ENCODE measurements at places on chromosomes 4 and X. TPM values are rescaled to one million over a fixed set of nuclear protein-coding genes. Genes with fewer than 3 reads are reported as not detected.

Gene GAGE12E
- total RNA-seq = not detected

Gene STK32B
- 2.0 TPM for total RNA-seq

Gene KCNIP4
- total RNA-seq = not detected

Gene TMEM129
- 62.2 TPM for total RNA-seq

Gene HELT
- not detected for total RNA-seq

Gene AFF1
- 68.8 TPM for total RNA-seq

Gene COL4A6
- 4.6 TPM for total RNA-seq

Gene SSX2
- total RNA-seq = not detected

Gene GAGE12J
- total RNA-seq = not detected

- no peak for DNase-seq
These were observed 672.8 kb upstream of the GALNT7 start for GRCh38 chr4:172495769-172496168.

DNA sequence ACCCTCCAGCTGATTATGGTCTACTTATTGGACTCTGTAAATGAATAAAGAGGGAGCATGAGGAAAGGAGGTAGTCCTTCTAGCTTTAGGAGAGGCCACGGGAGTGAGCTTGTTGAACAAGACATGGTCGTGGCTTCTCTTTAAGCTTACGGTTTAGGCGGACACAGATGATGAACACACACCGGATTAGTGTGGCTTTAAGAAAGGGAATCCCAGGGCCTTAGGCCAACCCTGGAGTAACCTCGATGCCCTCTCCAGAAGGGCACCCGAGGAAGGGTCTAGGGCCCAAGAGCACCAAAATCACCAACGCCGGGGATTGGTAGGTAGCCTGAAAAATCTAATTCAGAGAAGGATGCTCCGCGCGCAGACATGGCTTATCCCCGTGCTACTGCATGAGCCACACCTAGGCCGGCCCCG, 39.4 kb downstream of the ERVMER34-1 start:
- no peak for DNase-seq

DNA sequence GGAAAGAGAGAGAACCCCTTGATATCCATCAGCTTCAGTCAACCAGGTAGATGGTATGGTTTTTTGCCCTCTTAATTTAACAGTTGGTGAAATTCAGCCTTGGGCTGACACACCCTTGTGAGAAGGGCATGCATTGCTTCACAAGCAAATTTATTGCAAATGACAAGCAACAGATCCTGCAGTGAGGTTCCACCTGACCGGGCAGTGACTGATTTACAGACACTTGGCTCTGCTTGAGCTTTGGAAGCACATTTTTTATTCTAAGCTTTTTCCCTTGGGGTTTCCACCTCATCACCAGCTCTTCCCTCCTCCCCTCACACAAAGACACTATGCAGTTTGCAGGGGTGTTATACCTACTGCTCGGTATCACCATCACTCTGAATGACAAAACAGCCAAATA, 28.3 kb upstream of the SERTM2 start:
- DNase-seq = no peak

- no peak for DNase-seq
These were observed 276.5 kb upstream of the CTSO start for GRCh38 chr4:156230176-156230575.

GRCh38 chrX:53538781-53539180, 104.6 kb upstream of the HSD17B10 start:
- no peak for DNase-seq

DNA sequence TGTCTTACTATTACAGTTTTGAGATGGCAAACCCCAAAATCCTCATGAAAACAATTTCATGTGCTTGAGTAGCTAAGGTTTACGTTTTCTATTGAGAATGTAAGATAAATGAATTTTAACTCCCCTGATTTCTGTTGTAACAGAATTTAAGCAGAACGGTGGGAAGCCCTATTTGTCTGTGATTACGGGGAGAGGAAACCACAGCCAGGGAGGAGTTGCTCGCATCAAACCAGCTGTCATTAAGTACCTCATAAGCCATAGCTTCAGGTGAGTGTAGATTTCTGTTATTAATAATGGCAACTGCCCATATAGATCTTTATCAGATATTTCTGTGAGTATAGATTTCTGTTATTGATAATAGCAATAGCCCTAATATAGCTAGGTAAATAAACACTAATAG, 44.2 kb upstream of the RHOH start:
- DNase-seq = no peak

GRCh38 chr4:123955167-123955800, 558.7 kb downstream of the SPRY1 start:
- no peak for DNase-seq

DNA sequence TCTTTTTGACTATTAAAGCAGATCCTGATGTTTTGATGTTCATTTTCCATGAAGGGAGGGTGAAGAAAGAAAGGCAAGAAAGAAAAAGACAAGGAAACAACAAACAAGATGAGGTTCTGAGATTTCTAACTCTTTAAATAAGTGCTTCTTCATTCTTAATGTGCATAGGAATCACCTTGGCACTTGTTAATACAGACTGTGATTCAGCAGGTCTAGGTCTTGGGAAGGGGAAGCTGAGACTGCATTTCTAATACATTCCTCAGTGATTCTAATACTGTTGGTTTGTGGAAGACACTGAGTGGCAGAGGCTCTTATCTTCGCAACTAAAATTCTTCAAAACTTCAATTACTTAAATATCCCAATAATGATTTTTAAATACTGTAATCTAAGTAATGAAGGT, 95.2 kb upstream of the NAP1L5 start:
- DNase-seq = no peak

- no peak for DNase-seq
These were observed 1.8 kb downstream of the SPIN4 start for GRCh38 chrX:63349307-63349706.

DNA sequence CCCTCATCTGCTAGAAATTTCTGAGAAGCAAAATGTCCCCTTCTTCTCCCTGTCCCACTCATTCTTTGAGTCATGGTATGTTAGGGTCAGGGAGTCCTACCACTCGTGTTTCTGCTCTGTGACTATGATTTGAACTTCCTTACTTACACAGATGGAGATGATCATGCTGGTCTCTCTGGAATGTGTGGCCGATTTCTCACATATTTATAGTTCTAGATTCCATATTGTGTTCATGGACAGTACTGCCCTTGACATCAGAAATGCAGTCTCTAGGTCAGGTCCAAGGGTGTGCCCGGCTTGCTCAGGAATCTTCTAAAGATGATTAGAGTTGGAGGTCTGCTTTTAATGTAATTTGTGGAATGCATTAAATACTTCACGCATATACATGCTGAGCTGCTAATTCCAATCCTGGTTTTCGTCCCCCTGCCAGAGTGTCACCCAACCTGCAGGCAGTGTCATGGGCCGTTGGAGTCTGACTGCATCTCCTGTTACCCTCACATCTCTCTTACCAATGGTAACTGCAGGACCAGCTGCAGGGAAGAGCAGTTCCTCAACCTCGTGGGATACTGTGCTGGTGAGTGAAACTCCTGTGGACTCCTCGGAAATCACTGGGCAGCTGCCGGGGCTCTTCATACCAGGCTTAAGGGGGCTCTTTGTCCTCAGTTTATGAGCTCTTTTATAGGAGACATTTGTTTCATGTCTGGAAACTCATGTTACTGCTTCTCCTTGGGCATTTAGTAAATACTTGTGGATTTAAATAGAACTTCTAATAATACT, 214.1 kb upstream of the ANXA3 start:
- no peak for DNase-seq

DNA sequence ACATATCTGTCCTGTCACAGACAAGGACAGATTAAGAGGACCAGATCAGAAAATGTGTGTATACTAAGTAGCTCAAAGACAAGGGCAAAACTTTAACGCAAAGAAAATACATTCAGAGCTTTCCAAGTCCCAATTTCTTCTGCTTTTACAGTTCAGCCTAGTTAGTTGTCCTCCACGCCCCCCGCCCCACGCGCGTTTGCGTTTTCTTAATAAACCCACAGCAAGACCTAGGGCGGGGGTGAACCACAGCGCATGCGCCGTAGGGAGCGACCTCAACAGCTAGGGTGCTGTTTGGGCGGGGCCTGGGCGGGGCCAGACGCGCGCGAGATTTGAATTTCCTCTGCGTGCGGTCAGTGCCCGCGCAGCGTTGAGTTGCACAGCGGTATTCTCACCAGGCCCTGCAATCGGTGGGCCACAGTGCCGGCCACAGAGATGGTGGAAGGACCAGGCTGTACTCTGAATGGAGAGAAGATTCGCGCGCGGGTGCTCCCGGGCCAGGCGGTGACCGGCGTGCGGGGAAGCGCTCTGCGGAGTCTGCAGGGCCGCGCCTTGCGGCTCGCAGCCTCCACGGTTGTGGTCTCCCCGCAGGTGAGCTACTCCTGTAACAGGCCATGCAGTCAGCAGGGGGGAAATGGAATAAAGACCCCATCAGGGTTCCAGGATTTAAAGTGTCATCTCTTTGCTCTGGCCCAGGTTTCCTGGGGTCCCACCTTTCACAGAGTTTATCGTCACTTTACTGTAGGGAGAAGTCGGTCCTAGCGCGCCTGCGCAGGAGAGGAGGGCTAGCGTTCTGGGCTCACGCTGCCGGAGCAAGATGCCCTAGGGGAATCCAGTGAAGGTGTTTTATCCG, at the start of gene NEIL3:
TSS of gene NEIL3 (plus strand) at position 353 of the 850 bp plus-strand sequence. CDS start at position 433, 80 bp downstream.
- DNase-seq = peak; percentile 94

GRCh38 chr4:102625232-102625930, 124.2 kb downstream of the NFKB1 start:
- DNase-seq = peak; percentile 67

DNA sequence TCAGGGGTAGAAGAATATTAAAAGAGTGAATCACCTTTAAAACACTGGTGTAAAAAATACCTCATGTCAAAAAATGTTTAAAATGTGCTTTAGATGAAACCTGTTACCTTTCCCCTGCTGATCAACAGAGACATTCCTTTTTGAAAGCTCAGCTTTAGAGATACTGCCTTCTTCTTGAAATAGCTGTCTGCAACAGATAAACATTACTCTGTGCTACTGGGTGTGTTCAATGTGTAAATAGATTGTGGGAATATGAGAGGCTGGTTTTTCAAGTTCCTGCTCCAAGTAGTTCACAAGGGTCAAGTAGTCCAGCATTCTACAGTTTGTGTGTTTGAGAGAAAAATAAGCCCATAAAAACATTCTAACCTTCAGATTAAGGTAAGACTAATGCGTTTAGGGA, at the start of gene SYTL5:
TSS of gene SYTL5 (plus strand) at position 263 of the 400 bp plus-strand sequence. CDS start 27,337 bp downstream, outside the sequence.
- DNase-seq = no peak

DNA sequence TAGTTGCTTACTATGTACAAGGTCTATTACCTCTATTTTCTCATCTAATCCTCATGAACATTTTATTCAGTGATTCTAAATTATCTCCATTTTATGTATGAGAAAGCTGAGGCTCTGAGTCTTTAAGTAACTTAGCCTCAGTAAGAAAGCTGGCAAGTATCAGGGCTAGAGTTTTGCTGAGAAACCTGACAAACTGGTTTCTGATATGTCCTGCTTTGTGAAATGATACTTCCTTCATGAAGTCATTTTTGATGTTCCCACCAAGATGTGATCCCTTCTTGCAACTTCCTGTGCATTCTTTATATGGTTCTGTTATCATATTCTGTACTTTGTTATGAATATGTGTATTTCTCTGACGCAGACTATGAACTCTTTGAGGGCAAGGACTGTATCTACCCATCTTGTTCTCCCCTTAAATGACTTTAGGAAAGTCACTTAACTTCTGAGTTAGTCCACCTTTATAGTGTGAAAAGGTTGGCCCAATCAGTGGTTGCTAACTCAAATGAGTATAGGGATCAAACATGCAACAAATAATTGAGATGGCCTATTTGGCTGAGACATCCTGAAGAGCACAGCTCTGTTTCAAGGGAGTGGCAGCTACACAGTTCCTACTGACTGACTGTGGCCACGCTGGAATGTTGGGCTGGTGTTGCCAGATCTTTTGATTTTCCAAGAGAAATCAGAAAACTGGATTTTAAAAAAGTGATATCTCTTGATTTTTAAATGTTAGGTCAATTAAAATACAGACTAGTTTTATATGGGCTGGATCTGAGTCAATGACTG, 127.9 kb upstream of the AMOT start:
- no peak for DNase-seq

- peak; percentile 100 for DNase-seq
These were observed at the start of gene PPP2R3B for GRCh38 chrX:386768-387575. Gene PPP2R3B (minus strand): TSS chrX:386907. CDS start chrX:386691, 216 bp downstream.

- DNase-seq = no peak
These were observed 184.2 kb downstream of the MAML3 start for GRCh38 chr4:139969635-139970266.

DNA sequence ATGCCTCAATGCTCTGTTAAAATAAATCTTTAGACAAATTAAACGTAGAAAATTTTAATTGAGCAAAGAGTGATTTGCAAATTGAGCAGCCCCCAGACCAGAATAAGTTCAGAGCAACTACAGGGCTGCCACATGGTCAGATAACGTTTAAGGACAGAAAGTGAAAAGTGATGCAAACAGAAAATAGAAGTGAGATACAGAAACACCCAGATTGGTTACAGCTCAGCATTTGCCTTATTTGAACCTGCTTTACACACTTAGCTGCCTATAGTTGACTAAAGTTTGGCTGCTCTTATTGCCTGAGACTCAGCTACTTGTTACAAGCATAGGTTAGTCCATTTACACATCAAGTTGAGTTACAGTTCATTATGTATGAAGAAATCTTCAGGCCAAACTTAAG, 1800.8 kb upstream of the PCDH10 start:
- no peak for DNase-seq

GRCh38 chr4:61379406-61379805, 179.3 kb downstream of the ADGRL3 start:
- no peak for DNase-seq

DNA sequence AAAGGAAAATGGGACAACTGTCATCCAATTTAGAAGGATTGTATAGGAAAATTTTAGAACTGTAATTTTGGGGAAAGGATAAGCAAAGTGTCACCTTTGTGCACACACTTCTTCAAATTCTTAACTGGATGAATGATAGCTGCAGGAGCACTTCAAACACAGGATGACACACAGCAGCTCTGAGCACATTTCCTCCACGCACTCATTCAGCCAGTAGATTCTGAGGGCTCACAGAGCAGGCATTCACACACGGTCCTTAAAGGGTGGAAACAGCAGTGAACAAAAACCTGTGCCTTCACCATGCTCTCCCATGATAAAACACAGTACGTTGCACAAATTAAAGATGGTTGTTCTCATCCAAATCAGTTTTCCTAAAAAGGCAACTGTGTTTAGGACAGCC, 38.5 kb upstream of the KLF3 start:
- no peak for DNase-seq

- no peak for DNase-seq
These were observed 15.2 kb downstream of the LINC00632 start for GRCh38 chrX:140724736-140725135.

DNA sequence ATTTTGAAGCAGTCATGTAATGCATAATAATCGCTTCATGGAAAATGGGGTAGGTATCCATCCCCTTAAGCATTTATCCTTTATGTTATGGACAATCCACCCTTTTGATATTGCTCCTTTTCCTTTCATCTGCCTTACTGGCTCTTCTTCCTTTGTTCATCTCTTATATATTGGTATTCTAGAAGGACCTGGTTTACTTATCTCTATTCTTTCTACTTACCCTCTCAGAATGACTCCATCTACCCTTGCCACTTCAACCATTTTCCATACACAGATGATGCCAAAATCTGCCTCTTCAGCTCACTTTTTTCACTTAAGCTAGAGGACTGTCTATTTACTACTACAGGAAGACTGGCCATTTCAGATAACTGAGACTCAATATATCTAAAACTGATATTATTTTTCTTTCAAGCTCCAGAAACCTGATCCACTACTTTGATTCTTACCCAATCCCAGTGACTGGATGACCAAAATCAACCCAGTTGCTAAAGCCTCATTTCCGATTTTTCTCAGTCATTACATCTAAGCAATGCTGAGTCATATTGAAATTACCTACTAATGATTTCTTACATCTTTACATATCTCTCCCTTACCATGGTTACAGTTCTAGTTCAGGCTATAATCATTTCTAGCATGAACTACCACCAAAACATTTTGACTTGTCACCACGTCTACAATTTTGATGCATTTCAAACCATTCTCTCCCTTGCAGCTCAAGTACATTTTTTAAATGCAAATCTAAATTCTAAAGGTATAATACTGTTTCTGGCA, 93.7 kb downstream of the FAAH2 start:
- DNase-seq = no peak

Measured in heart left ventricle (tissue), 16 donors.